Chondrocyte (in vitro differentiated cells): ENCODE measurements at places on chromosomes 2 and 18. TPM values are rescaled to one million over a fixed set of nuclear protein-coding genes. Genes with fewer than 3 reads are reported as not detected.

DNA sequence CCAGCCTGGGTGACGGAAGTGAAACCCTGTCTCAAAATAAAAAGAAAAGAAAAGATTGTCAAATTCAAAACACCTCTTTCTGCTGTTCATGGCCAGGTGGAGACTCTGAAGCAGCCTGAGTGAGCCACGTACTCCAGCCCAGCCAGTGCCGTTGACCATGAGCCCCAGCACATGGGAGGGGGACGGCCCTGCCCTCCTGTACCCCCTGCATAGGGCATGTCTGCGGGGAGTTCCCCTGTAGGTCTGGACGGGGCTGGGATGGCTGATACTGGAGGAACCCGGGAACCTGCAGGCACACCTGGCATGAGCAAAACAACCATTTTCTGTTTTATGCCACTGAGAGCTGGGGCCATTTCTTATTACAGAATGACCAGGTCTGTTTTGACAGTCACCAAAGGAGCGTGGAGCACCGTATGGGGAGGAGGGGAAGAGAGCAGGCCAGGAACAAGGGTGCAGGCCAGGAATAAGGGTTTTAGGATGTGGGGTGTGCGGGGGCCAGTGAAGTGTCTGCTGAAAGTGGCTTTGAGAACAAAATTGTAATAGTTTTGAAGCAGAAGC is 30.1 kb downstream of the TMEM18 start:
- no peak for DNase-seq

GRCh38 chr18:457140-457519 is 43.4 kb downstream of the COLEC12 start:
- no peak for DNase-seq

DNA sequence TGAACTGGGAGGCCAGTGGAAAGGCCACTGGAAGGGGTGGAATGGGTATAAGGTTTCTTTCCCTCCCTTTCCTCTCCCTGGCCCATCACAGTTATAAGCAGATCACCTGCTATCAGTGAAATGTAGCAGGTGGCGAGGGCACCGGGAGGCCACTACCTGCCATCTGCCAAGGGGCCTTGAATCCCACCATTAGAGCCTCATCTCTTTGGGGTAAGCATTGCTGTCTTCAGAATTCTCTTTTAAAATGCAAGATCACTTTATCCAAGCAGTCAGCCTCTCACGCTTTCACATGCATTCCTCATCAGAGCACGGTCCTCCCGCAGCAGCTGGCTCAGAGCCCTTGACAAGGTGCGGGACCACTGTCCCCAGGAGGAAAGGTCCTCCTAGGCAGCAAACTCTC is 268.5 kb downstream of the CELF4 start:
- no peak for DNase-seq

DNA sequence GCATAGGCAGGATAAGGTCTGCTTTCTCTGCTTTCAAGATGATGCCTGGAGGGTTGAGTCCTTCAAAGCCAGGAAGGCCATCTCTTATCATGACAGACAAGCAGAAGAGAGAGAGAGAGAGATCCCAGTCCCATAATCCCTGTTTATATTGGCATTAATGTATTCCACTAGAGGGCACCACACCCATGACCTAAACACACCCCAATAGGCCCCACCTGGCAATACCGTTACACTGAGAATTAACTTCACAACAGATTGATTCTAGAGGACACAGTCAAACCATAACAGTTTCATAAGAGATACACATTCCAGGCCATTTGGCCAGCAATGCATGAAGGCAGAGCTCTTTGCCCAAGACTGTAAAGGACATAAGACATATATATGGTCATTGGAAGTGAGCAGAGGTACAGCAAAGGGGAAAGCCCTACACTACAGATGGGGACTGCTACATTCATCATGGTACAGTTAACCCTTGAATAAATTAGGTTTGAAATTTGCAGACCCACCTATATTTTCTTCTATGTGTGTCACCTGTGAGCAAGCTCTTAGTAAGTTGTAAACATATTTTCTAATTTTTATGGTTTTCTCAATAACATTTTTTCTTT is 1516.1 kb downstream of the RPIA start:
- no peak for DNase-seq

- DNase-seq = no peak
Measured at GRCh38 chr2:205730701-205731582, 48.6 kb downstream of the NRP2 start.

DNA sequence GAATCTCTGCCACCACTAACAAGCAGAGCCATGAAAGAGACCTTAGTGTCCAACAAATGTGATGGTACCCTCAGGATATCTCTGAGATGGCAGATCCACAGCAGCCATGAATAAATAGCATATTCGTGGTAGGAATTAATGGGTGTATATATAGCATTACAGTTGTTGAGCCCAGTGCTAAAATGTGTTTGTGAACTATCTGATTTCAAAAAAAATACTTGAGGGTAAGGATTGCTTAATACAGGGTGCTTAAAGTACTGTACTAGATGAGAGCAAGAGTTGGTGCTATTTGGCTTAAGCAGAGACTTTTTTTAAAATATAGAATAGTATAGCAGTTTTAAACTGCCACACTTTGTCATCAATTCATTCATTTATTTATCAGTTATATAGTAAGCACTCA is 101.5 kb upstream of the GALNT5 start:
- no peak for DNase-seq

- no peak for DNase-seq
Measured at GRCh38 chr2:236857246-236857645, 228.4 kb upstream of the COPS8 start.

DNA sequence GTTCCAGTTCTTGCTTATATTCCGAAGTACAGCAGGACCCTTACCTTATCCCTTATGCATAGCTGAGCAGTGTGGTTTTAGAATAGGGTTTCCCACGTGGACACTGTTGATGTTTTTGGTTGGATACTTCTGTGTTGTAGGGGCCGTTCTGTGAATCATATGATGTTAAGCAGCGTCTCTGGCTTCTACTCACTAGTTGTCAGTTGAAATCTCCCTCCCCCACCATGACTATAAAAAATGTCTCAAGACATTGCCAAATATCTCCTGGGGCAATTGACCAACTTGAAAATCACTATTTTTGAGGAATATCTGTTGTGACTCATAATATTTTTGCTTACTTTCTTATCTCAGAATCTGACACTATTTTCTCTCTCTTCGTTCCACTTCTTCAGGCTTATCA is 713.7 kb downstream of the TSN start:
- no peak for DNase-seq

DNA sequence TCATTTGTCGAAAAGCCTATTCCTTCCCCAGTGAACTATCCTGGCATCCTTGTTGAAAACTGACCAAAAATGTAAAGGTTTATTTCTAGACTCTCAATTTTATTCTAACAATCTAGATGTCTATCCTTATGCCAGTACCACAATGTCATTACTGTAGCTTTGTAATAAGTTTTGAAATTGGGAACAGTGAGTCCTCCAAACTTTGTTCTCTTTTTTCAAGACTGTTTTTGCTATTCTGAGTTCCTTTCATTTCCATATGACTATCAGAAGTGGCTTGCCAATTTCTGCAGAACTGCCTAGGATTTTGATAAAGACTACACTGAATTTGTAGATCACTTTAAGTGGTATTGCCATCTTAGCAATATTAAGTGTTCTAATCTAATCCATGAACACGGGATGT is 9.7 kb downstream of the STARD7 start:
- DNase-seq = no peak

GRCh38 chr2:194545978-194546377 is 1111.0 kb upstream of the SLC39A10 start:
- no peak for DNase-seq

DNA sequence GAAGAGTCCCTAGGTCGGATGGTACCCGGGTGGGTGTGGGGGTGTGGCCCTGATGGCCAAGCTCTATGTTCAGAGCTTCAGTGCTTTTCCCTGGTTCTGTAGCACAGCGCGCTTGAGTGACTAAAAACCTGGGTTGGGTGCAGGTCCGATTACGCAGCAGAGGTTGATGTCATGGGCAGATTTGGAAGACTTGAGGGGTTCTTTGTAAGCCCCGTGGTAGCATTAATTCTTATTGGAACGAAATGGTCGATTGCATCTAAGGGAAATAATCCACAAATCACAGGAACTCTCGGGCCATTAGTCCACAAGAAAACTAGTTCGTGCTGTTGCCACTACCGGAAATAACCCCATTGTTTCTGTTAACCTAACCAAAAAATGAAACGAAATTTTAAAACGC is 9.0 kb downstream of the HOXD8 start:
- DNase-seq = no peak

DNA sequence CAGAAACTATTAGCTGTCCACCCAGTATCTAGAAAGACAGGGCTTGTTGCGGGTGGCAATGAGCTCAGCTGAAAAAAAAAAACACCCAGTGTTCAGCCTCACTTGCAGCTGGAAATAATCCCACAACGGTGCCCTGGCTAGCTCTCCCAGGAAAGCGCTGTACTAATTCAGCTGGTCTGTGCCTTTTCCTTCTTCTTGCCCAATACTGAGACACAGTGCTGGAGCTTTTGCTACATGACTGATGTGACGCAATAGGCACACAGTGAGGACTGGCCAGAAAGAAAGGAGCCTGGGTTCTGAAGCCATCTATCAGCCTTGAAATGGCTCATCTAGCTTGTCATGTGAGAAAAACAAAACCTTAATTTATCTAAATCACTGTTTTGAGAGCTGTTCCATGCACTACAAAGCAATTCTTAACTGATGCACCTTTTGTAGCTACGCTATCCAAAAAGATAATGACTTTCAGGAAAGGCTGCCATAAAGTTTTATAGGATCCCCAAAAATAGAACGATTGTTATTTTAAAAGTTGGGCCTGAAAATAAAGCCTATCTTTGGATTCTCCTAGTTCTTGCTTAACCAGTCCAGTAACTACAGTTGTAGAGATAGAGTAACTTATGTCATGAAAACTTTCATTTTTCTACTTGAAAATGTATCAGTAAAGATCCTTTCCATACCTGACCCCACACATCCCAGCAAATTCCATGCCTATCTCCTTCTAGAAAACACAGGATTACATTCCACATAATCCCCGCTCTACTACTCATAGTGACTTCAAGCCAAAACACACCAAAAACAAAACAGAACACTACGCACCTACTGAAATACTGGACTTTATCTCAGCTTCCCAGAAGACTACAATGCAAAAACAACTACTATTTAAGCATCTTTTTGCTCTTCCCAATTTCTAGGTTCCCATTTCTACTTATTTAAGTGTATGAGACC is 15.9 kb downstream of the KIDINS220 start:
- no peak for DNase-seq

DNA sequence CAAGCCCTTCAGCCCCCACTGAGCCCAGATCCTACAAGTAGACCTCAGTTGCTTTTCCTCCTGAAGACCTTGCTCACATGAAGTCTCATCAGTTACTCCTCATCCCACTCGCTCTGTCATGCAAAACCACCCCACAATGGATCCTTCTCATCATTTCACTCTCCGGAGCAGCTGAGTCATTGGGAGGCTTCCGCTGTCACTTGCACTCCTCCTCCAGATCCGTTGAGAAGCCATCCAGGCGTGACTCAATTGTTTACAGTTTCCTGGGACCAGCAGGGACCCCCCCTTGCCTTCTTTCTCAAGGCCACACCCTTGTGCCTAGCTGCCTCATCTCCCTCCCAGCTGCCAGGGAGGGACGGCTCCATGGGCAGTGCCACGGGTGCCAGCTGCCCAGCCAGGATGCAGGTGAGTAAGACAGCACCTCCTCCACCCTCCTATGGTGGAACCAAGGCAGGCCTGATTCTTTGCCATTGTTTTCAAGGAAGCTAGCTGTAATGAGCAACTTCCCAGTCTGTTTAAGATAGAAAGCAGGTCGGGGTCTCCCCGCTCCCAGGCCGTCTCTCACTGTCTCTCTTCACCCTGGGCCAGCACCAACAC is 16.3 kb downstream of the GPR55 start:
- DNase-seq = peak; percentile 41

DNA sequence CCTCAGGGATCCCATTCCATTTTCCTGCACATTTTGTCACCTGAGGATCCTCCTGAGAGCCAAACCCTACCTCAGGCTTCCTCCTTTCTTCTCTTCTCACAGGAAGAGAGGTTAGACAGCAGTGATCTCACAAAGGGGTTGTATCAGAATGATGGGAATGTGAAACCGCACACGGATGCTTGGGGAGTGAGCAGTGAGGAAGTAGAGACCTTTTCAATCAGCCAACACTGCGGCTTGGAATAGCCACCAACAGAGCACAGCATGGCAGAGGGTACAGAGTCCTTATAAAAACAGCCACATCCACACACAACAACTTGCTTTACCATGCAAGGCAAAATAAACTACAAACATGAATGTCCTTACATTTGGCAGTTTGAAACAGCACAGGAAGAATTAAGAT is 8.7 kb downstream of the TMEM182 start:
- no peak for DNase-seq

DNA sequence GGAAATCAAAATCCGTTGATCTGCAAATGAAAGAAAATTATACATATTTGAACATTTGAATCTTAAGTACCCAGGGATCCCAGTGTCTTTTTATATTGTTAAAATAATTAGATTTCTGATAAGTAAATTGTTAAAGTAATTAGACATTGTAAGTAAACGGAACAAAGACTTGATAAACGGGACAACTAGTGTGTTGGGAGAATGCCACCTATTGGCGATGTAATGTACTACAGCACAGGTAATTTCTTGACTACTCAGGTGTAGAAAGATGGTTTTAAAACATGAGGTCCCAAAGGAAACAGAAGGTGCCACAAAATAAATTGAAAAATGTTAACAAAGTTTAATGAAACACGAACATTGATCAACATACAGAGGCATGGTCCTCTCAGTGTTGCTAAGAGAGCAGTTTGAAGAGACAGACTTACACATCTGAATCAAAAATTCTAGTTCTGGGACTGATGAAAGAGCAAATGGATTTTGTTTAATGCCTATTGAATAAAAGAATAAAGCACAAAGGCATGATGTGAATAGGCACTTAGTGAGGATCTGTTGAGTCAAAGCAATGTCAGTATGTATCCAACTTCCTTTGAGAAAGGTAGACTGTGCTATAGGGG is 103.4 kb upstream of the RASGRP3 start:
- DNase-seq = no peak

- no peak for DNase-seq
Measured at GRCh38 chr2:237278568-237278967, 135.4 kb downstream of the COL6A3 start.

- DNase-seq = no peak
Measured at GRCh38 chr2:26818255-26818654, 29.7 kb upstream of the DPYSL5 start.

DNA sequence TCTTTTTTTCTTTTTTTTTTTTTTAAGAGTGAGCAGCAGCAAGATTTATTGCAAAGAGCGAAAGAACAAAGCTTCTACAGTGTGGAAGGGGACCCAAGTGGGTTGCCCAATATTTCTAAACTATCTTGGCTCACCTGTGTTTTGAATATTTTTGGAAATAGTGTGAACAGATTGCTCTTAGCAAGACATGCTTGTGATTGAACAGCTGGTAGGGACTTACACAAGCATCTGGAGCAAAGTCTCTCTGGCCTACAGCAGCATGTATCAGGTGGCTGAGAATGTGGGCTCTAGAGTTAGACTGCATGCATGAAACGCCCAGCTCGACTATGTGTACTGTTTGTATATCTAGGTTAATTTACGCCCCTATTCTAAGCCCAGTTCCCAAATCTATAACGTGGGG is 40.3 kb upstream of the FBXO11 start:
- no peak for DNase-seq

NR4A2 gene
- total RNA-seq = 1.2 TPM in 3 replicates

CRYGD gene
- total RNA-seq = not detected in 3 replicates

PECR gene
- total RNA-seq = 6.6 to 10.1 TPM (median 9.1 TPM) in 3 replicates

ATP6V1C2 gene
- not detected in 3 replicates for total RNA-seq

QPCT gene
- 0.67 to 1.2 TPM in 2 of 3 replicates, not detected in the other for total RNA-seq

TLK1 gene
- total RNA-seq = 57.2 to 66.0 TPM (median 64.1 TPM) in 3 replicates
